Glutamatergic neuron (in vitro differentiated cells): ENCODE measurements at places on chromosomes 6 and 20. TPM values are rescaled to one million over a fixed set of nuclear protein-coding genes. Genes with fewer than 3 reads are reported as not detected.

- H3K27me3 ChIP-seq = no peaks in the 10 kb centered on the region
- no peak overlapping the region for H3K4me3 ChIP-seq
- DNase-seq = no peak
- peaks cover 2% of the 10 kb centered on the region for H3K36me3 ChIP-seq
- peaks cover 19% of the 10 kb centered on the region for H3K4me1 ChIP-seq
Measured at GRCh38 chr6:4849226-4850022, 73.2 kb downstream of the CDYL start.

DNA sequence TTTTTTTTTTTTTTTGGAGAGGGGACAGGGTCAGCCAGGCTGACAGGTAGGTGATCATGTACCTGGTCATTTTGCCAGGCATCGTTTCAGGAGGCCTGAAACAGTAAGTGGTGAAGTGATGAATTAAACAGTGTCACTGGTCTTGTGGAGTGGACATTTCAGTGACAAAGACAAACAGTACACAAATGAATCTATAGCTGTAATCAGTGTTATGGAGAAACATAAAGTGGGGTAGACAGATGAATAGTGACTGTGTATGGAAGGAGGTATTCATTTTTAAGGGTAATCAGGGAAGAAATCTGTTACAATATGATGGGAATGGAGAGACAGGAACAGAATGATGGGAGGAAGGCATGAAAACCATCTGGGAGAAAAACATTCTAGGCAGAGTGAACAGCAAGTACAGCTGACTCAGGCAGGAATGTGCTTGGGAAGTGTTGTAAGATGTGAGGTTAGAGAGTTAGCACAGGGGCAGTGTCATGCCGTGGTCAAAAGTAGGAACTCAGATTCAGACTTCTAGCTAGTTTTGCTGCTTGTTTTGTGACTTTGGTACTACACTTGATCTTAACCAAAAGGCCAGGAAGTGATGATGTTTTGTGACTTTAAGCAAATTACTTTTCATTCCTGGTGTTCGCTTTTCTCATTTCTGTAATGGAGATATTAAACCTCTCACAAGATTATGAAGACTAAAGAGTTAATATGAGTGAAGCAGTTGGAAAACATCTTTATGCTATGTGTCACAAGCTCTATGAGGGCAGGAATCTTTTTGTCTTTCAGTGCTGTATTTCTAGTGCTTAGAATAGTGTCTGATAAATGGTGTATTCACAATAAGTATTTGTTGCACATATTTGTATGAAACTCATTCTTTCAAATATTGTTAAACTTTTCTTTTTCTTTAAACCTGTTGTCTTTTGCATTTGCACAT lies 43.4 kb downstream of the QKI start:
- no peak for DNase-seq
- no peak overlapping the region for H3K4me3 ChIP-seq
- H3K4me1 ChIP-seq = peaks cover 8% of the 10 kb centered on the region
- peak overlapping the region; percentile 31 for H3K27ac ChIP-seq
- no peaks in the 10 kb centered on the region for H3K36me3 ChIP-seq
- no peaks in the 10 kb centered on the region for H3K27me3 ChIP-seq

DNA sequence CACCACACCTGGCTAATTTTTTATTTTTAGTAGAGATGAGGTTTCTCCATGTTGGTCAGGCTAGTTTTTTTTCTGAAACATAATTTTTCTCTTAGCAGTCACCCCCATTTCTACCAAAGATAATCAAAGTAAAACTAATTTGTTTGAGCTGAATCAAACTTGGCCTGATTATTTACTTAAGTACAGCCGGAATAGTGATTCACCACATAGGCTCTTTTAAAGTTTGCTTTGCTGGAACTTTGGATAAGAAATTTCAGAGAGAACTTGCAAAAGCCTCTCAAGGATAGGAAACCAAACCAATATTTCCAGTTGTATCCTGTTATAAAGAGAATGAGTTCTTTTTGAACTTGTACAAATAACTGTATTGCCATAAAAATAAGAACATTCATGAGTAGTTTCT lies 105.0 kb upstream of the SYNCRIP start:
- H3K4me1 ChIP-seq = no peaks in the 10 kb centered on the region
- H3K27me3 ChIP-seq = peaks cover 3% of the 10 kb centered on the region
- no peak for DNase-seq
- H3K4me3 ChIP-seq = no peak overlapping the region

The SLC17A9 gene
- total RNA-seq = 1.8 TPM

The FAM135A gene
- 22.3 TPM for total RNA-seq

The ADGRF5 gene
- 0.37 TPM for total RNA-seq

The C6orf132 gene
- total RNA-seq = 0.25 TPM

The NKAIN4 gene
- 183 TPM for total RNA-seq

- H3K27ac ChIP-seq = no peak overlapping the region
- H3K4me3 ChIP-seq = no peak overlapping the region
- no peaks in the 10 kb centered on the region for H3K36me3 ChIP-seq
- no peaks in the 10 kb centered on the region for H3K27me3 ChIP-seq
- no peak for DNase-seq
Measured at GRCh38 chr20:12581644-12582289, 427.0 kb upstream of the SPTLC3 start.

The DEFB124 gene
- total RNA-seq = not detected

- no peak for DNase-seq
- no peak overlapping the region for H3K4me3 ChIP-seq
- H3K27ac ChIP-seq = no peak overlapping the region
- no peaks in the 10 kb centered on the region for H3K36me3 ChIP-seq
Measured at GRCh38 chr6:36958775-36959554, 4.4 kb downstream of the PI16 start.

GRCh38 chr6:49551078-49551865 lies 804 bp downstream of the C6orf141 start:
- no peak overlapping the region for H3K27ac ChIP-seq
- H3K36me3 ChIP-seq = no peaks in the 10 kb centered on the region
- H3K27me3 ChIP-seq = peaks cover 10% of the 10 kb centered on the region
- DNase-seq = peak; percentile 35
- H3K4me1 ChIP-seq = peaks cover 10% of the 10 kb centered on the region
